Sigmoid colon (tissue), 7 donors: ENCODE measurements at places on chromosomes 4 and X. TPM values are rescaled to one million over a fixed set of nuclear protein-coding genes. Genes with fewer than 3 reads are reported as not detected.

GRCh38 chrX:48511560-48511959 lies 2.8 kb downstream of the PORCN start:
- DNase-seq: no peak
- no peak overlapping the region for H3K4me3 ChIP-seq
- H3K27ac ChIP-seq: no peak overlapping the region
- peaks cover 9% of the 10 kb centered on the region for H3K4me1 ChIP-seq

DNA sequence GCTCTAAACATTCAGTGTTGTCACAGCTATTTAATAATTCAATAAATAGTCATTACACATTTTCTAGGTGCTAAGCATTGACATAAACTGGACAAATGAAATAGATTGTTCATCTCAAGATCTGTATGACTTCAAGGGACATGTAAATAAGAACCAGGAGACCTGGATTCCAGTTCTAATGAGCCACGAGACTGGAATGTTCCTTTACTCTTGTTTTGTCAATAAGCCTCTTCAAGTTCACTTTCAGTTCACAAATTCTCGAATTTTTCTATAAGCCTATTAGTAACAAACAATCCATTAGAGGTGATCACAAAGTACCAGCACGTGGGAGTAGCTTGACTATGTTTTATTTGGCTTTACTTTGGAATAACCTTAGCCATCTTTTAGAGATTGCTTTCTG lies 514.0 kb upstream of the SMIM31 start:
- H3K36me3 ChIP-seq: no peaks in the 10 kb centered on the region
- H3K4me3 ChIP-seq: no peak overlapping the region
- no peak for DNase-seq
- no peak overlapping the region for H3K27ac ChIP-seq
- H3K27me3 ChIP-seq: no peaks in the 10 kb centered on the region
- no peaks in the 10 kb centered on the region for H3K4me1 ChIP-seq

- DNase-seq: no peak
- H3K36me3 ChIP-seq: no peaks in the 10 kb centered on the region
- no peaks in the 10 kb centered on the region for H3K4me1 ChIP-seq
- no peak overlapping the region for H3K4me3 ChIP-seq
- no peaks in the 10 kb centered on the region for H3K27me3 ChIP-seq
- H3K27ac ChIP-seq: no peak overlapping the region
Observed at GRCh38 chrX:11040996-11041395, 70.1 kb upstream of the HCCS start.

DNA sequence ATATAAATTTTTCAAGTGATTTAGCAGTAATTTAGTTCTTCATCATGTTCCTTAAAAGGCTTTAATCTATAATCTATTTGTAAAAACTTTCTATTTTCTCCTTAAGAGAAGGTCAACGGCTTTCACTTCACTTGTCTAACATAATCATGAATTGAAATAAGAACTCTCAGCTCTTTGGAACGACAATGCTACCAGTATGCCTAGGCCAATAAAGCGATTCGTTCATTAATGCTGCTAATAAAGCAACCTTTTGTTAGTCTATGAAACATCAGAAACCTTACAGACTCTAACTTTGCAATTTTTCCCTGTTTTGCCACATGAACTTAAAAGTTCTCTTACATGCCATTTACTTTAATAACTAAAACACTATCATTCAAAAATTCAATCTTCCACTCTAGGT lies 47.6 kb downstream of the FBXW7 start:
- DNase-seq: no peak
- no peaks in the 10 kb centered on the region for H3K27me3 ChIP-seq
- no peaks in the 10 kb centered on the region for H3K36me3 ChIP-seq
- no peak overlapping the region for H3K27ac ChIP-seq

DNA sequence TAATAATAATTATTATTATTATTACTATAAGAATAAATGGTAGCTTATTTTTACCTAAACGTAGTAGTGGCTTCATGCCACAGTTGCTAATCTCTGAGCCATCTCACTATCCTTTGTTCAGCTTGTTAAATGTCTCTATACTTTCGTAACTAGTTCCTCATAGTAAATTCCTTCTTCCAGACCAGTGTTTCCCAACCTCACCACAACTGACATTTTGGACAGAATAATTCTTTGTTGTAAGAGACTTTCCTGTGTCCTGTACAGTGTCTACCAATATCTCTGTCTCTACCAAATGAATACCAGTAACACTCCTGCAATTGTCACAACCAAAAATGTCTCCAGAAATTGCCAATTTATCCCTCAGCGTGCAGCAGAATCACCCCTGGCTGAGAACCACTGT lies 1040.9 kb downstream of the DMD start:
- no peaks in the 10 kb centered on the region for H3K4me1 ChIP-seq
- no peak overlapping the region for H3K4me3 ChIP-seq
- H3K27ac ChIP-seq: no peak overlapping the region
- no peak for DNase-seq

DNA sequence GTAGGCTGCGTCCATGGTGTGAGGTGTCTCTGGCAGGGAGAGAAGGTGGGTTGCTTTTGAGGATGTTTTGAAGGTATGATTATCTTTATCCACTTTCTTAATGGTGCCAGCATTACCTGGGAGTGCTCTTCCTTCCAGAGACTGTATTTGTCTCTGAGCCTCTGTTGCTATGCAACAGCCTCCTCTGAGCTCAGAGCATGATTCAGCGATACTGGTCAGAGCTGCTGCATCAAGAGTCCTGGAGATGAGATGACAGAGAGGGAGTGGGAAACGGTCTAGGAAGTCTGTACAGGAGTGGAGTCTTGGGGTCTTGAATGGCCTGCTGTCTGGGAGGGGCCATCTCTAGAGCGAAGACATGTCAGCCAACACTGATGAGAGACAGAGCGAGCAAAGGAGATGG lies 104.4 kb upstream of the RAB40AL start:
- H3K4me3 ChIP-seq: no peak overlapping the region
- no peaks in the 10 kb centered on the region for H3K4me1 ChIP-seq
- H3K27me3 ChIP-seq: no peaks in the 10 kb centered on the region
- no peak for DNase-seq
- H3K36me3 ChIP-seq: no peaks in the 10 kb centered on the region

SSX4B gene
- not detected for total RNA-seq

TRPC3 gene
- 0.33 TPM for total RNA-seq

DNA sequence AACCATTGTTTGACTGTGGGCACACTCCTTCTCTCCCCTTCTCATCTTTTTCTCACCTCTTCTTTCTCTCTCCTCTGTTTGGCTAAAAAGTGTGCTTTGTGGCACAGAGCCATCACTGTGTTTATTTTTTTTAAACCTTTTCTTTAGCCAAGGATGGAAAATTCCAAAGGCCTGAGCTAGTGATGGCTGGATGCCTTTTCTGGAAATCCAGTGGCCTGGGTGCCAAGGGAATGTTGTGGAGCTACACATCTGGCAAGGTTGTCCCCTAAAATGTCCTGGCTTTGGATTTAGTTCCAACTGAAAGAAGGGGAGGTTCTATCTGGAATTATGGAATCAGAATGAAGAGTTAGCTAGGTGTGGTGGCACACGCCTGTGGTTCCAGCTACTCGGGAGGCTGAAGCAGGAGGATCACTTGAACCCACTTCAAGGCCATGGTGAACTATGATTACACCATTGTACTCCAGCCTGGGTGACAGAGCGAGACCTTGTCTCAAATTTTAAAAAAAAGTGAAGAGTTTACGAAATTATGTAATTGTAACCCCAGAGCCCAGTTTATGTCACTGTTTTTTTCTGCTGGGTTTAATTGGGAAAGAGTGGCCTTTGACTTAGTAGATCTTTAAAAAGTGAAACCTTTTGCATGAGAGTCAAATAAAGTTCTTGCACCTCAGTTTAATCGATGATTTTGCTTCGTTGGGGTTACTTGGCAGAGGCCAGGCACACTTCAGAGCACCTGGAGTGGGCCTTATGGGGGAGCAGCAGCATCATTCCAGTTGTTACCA lies 17.7 kb downstream of the DOCK11 start:
- H3K27ac ChIP-seq: peak overlapping the region; percentile 47
- DNase-seq: no peak
- no peak overlapping the region for H3K4me3 ChIP-seq
- H3K36me3 ChIP-seq: no peaks in the 10 kb centered on the region
- peaks cover 11% of the 10 kb centered on the region for H3K4me1 ChIP-seq

USP53 gene
- total RNA-seq: 47.4 TPM

DNA sequence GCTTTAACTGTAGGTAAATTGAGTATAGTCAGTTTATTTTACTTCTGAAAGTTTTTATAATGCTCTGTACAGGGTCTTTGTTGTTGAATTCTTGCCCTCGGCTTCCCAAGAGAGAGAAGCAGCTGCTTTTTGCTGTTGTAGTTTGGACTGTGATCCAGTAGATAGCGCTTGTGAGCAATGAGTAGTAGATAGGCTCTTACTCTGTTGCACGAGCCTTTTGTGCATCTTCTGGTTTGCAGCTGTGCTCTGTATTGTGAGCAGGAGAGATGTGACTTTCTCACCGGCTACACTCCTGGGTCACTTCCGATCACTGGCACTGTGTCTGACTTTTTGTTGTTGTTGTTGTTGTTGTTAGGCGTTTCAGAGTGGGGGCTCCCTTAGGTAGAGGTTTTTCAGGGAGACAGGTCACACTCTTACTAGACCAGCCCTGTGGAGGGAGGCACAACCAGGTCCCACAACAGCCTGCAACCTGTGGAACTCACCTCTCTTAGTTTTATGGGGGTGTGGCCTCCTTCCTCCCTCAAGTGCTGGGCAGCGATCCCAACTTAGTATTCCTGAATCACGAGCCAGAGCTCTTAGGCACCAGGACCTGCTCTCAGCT lies 822.1 kb upstream of the GALNTL6 start:
- H3K36me3 ChIP-seq: no peaks in the 10 kb centered on the region
- no peaks in the 10 kb centered on the region for H3K27me3 ChIP-seq
- no peaks in the 10 kb centered on the region for H3K4me1 ChIP-seq
- H3K4me3 ChIP-seq: no peak overlapping the region
- DNase-seq: no peak

DNA sequence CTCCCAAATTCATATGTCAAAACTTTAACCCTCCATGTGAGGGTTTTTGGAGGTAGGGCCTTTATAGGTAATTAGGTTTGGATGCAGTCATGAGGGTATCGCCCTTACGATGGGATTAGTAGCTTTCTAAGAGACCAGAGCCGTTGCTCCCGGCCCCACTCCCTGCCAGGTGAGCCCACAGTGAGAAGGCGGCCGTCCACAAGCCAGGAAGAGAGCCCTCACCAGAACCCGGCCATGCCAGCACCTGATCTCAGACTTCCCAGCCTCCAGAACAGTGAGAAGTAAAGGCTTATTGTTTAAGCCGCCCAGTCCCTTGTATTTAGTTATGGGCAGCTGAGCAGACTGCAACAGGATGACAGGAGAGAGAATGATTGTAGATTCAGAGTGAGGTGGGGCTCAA lies 40.8 kb downstream of the DCTD start:
- no peak overlapping the region for H3K27ac ChIP-seq
- H3K4me1 ChIP-seq: peaks cover 17% of the 10 kb centered on the region
- DNase-seq: peak; percentile 33
- H3K36me3 ChIP-seq: no peaks in the 10 kb centered on the region
- H3K4me3 ChIP-seq: no peak overlapping the region

TKTL2 gene
- total RNA-seq: not detected

GRCh38 chrX:107669261-107669660 lies 41.0 kb downstream of the PRPS1 start:
- no peak for DNase-seq
- H3K36me3 ChIP-seq: no peaks in the 10 kb centered on the region
- no peaks in the 10 kb centered on the region for H3K27me3 ChIP-seq
- H3K4me1 ChIP-seq: peaks cover 3% of the 10 kb centered on the region
- no peak overlapping the region for H3K4me3 ChIP-seq
- no peak overlapping the region for H3K27ac ChIP-seq

- no peaks in the 10 kb centered on the region for H3K27me3 ChIP-seq
- no peaks in the 10 kb centered on the region for H3K36me3 ChIP-seq
- no peaks in the 10 kb centered on the region for H3K4me1 ChIP-seq
- DNase-seq: peak; percentile 94
Observed at GRCh38 chr4:15002659-15003400, 549 bp downstream of the CPEB2 start.

- no peaks in the 10 kb centered on the region for H3K36me3 ChIP-seq
- peaks cover 15% of the 10 kb centered on the region for H3K4me1 ChIP-seq
- H3K27ac ChIP-seq: no peak overlapping the region
- no peak overlapping the region for H3K4me3 ChIP-seq
- no peaks in the 10 kb centered on the region for H3K27me3 ChIP-seq
Observed at GRCh38 chr4:156999175-156999517, 27.5 kb upstream of the PDGFC start.
